ENCODE measurements at places on chromosomes 4 and X. TPM values are rescaled to one million over a fixed set of nuclear protein-coding genes. Genes with fewer than 3 reads are reported as not detected.
A peak's percentile ranks its signal among the peaks of the same experiment; 100 is the strongest.

DNA sequence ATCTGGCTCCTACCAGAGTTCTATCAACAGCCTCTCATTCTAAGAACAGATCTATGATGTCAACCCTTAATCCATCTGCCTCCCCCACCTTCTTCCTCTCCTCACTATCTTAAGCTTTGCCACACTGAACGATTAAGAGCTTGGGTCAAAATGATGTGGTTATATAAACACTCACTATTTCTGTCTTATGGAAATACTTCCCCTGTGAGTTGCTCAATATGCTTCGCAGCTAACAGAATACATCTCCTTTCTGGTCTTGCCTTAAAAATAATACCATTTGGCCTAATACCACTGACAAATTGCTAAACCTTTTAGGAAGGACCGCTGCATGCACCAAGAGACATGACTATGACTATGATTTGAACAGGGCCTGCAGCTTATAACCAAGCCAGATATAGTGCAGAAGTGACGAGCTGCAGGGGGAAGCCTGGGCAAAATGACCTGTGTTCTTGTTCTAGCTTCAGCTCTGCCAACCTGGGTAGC, 130.9 kb downstream of the RNF150 start:
- H3K4me1 ChIP-seq, result peaks cover 9% of the 10 kb centered on the region
- DNase-seq, result no peak
- no peaks in the 10 kb centered on the region for H3K36me3 ChIP-seq
- H3K4me3 ChIP-seq, result no peak overlapping the region

DNA sequence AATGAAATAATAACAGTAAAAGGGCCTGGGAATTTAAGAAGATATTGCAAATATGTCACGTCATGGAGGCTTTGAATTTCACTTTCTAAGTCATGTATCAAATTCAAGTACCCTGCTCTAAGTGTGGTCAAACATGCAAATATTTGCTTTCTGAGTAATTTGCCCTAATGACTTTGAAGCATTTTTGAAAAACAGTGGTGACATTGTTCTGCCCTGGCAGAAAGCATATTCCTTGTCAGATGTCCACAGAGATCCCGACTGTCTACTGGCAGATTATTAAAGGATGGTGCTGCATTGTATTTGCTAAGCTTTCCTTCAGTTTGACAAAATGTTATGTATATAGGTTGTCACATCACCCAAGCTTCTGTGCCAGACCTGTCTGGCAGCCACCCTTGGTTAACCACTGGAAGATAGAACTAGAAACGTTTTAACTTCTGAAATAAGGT, 92.5 kb downstream of the ANK2 start:
- peaks cover 7% of the 10 kb centered on the region for H3K4me1 ChIP-seq
- H3K27ac ChIP-seq, result peak overlapping the region; percentile 38
- no peak for DNase-seq
- H3K27me3 ChIP-seq, result no peaks in the 10 kb centered on the region

- H3K4me1 ChIP-seq, result no peaks in the 10 kb centered on the region
- H3K4me3 ChIP-seq, result no peak overlapping the region
- no peak overlapping the region for H3K27ac ChIP-seq
- DNase-seq, result no peak
- no peaks in the 10 kb centered on the region for H3K36me3 ChIP-seq
- H3K27me3 ChIP-seq, result no peaks in the 10 kb centered on the region
Measured at GRCh38 chrX:134426281-134426680, 33.7 kb upstream of the HPRT1 start.

- H3K36me3 ChIP-seq, result no peaks in the 10 kb centered on the region
- H3K27me3 ChIP-seq, result no peaks in the 10 kb centered on the region
- no peak overlapping the region for H3K4me3 ChIP-seq
- H3K4me1 ChIP-seq, result no peaks in the 10 kb centered on the region
- H3K27ac ChIP-seq, result no peak overlapping the region
- no peak for DNase-seq
Measured at GRCh38 chr4:154928640-154929257, 147.7 kb downstream of the RBM46 start.

DNA sequence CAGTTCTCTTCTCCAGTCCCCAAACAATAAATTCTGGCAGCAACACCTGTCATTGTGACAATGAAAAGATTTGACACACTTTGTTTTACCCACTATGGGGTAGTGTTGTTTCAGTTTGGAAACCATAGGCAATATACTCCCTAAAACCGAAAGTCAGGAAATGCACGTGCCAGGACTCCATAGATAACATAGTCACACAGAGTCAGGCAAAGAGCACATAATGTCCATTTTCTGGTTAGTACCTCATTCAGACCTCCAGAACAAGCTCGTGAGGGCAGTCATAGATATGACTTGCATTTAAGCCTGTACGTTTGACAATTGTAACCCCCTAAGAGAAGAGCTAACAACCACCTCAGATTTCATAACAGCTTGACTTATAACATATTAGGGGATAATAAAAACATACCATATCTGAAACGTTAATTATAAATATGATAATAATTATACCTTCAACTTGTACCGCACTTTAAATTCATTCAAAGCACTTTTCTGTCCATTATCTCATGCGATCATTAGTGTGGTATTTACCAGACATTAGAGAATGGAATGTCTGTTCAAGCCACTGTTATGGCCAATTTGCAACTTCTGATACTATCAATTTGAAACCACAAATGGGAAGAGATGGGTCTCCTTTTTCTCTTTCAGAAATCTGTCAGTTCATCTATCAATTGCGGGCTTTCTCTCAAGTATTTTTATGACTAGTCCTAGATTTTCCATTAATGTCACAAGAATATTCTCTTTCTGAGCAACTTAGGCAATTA, 147.4 kb downstream of the LDB2 start:
- DNase-seq, result no peak
- H3K36me3 ChIP-seq, result no peaks in the 10 kb centered on the region
- H3K4me3 ChIP-seq, result no peak overlapping the region

Gene UGT2B10
- total RNA-seq, result not detected

DNA sequence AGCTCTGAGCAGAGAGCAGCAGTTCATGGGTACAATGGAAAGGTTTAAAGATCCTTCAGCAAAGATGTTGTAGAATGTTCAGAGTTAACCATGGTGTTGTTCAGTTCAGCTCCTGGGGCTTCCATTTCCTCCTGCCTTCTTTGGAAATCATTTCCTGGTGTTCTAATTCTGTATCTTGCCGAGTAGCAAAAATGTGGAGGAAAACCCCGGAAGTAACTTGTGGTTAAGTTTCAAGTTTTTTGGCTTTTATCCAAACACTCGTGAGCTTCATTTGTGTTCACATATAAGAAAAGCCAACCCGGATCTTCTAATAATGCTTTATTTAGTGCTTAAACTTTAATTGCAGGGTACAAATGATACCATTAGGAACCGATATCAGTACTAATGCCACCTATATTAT, 33.6 kb upstream of the ARX start:
- H3K4me1 ChIP-seq, result no peaks in the 10 kb centered on the region
- no peaks in the 10 kb centered on the region for H3K27me3 ChIP-seq
- H3K36me3 ChIP-seq, result no peaks in the 10 kb centered on the region

DNA sequence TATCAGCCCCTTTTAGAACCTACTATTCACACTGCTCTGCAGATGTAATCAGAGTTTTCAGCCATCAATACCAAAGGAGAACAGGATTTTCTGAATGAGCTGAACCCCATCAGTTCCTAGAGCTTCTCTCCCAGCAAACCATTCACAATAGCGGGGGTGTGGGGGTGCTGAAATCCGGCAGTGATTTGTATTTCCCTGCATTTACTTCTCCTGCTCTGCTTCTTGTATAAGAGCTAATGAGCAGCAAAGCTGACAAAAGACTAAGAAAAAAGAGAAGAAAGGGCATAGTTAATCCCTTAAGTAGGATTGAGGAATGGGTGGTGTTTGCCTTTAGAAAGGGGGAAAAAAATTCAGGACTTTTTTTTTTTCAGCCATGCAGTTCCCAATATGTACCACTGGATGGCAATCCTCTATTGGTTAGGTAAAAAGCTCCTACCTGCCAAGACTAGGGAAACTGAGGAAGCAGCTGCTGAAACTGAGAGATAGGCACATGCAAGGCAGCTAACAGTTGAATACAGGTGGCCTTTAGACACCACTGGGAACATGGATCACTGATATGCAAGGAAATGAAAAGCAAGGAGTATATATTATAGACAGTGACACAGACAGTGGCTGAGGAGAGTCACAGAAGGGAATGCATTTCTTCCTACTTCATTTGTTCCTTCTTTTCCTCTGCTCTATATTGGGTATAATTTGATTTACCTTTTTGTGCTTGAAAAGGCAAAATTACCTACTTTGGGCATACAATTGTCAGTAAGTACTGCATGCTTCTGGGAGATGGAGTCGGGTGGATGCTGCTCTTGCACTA, 217.9 kb downstream of the HS6ST2 start:
- H3K4me3 ChIP-seq, result no peak overlapping the region
- H3K4me1 ChIP-seq, result peaks cover 1% of the 10 kb centered on the region
- no peaks in the 10 kb centered on the region for H3K36me3 ChIP-seq

DNA sequence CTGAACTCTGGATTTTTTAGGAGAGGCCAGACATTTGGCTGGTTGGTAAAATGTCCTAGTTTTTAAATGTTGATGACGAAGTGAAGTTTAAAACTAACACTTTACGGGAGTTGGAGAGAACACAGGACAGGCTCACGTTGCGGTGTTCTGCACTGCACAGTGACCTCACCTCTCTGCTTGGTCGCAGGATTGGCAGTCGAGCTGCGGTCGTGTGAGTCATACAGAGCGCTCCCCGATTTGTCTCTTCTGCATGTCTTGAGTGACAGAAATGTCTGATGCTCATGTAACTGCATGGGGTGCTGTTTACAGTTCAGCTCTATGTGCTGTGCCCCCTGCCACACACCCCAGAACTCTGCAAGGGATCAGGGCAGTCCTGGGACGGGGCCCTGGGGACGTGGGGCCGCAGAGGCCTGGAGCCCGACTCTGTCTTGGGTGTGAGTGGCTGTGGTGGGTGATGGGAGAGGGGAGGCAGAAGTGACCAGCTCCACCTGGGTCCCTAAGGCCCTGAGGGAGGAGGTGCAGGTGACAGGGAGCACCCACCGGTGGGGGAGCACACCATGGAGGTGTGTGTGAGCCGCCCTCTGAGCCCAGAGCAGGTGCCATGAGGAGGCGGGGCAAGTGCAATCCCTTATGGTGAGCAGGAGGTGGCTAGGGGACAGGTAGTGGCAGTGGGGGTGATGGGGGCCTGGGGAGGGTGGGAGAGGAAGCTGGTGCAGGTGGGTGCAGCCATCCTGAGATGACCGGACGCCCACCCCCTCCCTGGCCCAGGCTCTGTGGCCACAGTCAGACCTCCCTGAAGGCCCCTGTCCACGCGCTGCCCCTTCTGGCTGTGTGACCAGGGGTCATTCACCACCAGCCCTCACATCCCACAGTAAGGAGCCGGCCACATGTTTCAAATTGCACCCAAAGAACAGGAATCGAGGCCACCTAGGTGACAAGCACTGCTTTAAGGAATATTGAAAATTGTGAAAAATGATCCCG, 77.9 kb upstream of the ADRA2C start:
- no peaks in the 10 kb centered on the region for H3K36me3 ChIP-seq
- no peak overlapping the region for H3K4me3 ChIP-seq
- no peak for DNase-seq
- H3K27me3 ChIP-seq, result no peaks in the 10 kb centered on the region
- H3K4me1 ChIP-seq, result no peaks in the 10 kb centered on the region

DNA sequence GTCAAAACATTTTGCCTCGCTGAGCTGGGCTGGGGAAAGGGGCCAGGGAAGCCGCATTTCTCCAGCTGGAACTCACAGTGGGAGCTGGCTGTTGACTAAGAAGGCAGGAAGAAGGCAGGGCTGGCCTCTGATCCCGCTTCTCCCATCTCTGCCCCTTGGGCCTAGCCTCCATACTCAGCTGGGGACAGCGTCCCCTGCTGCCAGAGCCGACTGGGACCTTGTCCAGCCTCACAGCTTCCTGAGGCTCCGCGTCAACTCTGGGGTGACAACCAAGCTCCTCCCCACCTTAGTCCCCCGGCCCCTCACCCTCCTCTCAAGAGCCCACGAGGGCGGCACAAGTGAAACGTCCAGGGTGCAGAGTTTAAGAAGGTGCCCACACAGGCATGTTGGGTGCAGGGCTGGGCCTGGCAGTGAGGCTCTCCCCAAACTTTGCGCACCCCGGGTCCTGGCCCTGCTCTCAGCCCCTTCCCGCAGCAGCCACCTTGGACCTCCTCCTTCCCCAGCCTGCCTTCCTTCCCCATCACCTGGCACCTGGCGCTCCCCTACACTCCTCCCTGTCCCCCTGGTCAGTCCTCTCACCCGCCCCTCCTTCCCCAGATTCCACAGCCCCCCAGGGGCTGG, 100.8 kb downstream of the PSAPL1 start:
- peaks cover 38% of the 10 kb centered on the region for H3K4me1 ChIP-seq
- H3K4me3 ChIP-seq, result no peak overlapping the region
- no peak overlapping the region for H3K27ac ChIP-seq
- no peaks in the 10 kb centered on the region for H3K36me3 ChIP-seq
- no peak for DNase-seq

Gene TRAM1L1
- total RNA-seq, result 2.2 TPM

Gene RAB40A
- total RNA-seq, result 2.3 TPM

GRCh38 chr4:163048447-163048846, 118.2 kb downstream of the NAF1 start:
- H3K27me3 ChIP-seq, result no peaks in the 10 kb centered on the region
- H3K36me3 ChIP-seq, result no peaks in the 10 kb centered on the region
- no peak overlapping the region for H3K4me3 ChIP-seq
- H3K4me1 ChIP-seq, result no peaks in the 10 kb centered on the region
- no peak for DNase-seq

- H3K36me3 ChIP-seq, result no peaks in the 10 kb centered on the region
- DNase-seq, result no peak
Measured at GRCh38 chr4:632196-632790, 6.9 kb downstream of the PDE6B start.

DNA sequence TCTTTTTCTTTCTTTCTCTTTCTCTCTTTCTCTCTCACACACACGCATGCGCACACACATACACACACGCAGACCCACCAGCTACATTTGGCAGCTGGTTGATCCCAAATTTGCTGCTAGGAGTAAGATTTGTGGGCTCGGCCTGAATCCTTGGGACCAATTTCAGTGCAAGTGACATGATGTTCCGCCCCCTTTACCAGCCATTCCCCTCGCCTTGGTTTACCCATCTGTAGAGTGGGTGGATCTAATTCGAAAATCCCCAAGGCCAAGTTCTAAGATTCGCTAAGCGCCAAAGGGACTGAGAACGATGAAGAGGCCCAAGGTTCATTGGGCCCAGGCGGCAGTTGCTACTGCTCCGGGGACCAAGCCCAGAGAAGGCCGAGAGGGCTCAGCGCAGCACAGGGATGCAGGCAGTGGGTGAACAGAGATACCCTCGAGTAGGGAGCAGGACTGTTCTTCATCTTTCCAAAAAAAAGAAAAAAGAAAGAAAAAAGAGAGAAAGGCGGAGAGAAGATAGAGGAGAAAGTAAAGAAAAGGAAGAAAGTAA, 5.8 kb downstream of the NKX3-2 start:
- no peak for DNase-seq
- H3K36me3 ChIP-seq, result no peaks in the 10 kb centered on the region
- H3K4me1 ChIP-seq, result peaks cover 6% of the 10 kb centered on the region
- no peak overlapping the region for H3K4me3 ChIP-seq
- H3K27ac ChIP-seq, result no peak overlapping the region

DNA sequence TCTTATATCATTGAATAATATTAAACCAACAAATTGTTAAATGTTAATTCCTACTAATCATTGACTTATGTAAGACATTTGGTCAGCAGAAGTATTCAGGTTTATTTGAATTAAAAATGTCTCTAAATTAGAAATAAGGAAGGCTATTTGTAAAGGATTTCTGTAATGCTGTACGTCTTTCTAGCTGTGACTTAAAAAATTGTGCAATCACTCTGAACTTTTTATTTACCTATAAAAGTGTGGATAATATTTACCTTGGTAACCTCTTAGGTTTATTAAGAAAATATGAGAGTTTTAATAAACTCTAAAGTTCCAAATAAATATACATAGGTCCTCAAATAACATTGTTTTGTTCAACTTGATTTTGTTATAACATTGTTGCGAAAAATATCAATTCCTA, 76.9 kb downstream of the SLC30A9 start:
- H3K27me3 ChIP-seq, result no peaks in the 10 kb centered on the region
- DNase-seq, result no peak
- no peaks in the 10 kb centered on the region for H3K36me3 ChIP-seq
- H3K4me3 ChIP-seq, result no peak overlapping the region

Gene SPIN2A
- total RNA-seq, result 0.23 TPM
